ENCODE measurements at places on chromosomes 2 and 18. TPM values are rescaled to one million over a fixed set of nuclear protein-coding genes. Genes with fewer than 3 reads are reported as not detected.

DNA sequence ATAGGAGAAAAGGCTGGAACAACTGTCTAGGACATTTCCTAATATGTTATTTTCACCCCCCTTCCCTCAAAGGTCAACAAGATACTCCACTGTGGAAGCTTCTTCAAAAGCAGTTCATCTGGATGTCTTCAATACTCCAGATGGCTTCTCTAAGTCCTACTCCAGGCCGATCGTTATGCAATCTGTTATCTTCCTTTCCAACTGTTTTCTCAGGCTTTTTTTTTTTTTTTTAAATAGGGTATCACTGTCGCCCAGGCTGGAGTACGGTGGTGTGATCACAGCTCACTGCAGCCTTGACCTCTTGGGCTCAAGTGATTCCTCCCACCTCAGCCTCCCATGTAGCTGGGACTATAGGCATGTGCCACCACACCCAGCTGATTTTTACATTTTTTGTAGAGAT lies 26.3 kb downstream of the ATP8B1 start:
- H3K27ac ChIP-seq, result peak overlapping the region; percentile 47
- H3K4me1 ChIP-seq, result peaks cover 68% of the 10 kb centered on the region
- no peak for DNase-seq

Gene SERPINB12
- total RNA-seq, result not detected

GRCh38 chr2:13193900-13194299 lies 477.2 kb downstream of the TRIB2 start:
- DNase-seq, result no peak
- H3K27me3 ChIP-seq, result no peaks in the 10 kb centered on the region
- H3K36me3 ChIP-seq, result no peaks in the 10 kb centered on the region
- H3K27ac ChIP-seq, result no peak overlapping the region

Gene PARD3B
- total RNA-seq, result 43.4 TPM

DNA sequence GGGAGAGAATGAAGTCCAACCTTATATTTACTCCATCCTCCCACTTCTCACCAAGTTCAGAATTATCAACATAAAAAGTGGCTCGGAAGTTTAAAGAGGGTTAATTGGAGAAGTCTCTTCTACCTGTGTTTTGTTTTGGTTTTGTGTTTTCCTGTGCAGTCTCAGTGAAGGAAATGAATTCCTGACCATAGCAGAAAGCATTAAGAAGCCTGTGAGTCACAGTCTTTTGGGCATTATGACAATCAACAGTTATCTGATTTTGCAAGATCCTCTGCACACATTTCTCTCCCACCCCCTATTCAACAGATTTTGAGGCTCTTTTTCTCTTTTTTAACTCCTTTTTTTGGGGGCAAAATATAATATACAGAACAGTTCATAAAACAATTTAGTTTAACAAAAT lies 8.6 kb upstream of the RPL37A start:
- no peak for DNase-seq
- no peaks in the 10 kb centered on the region for H3K36me3 ChIP-seq
- no peak overlapping the region for H3K27ac ChIP-seq
- H3K4me3 ChIP-seq, result no peak overlapping the region
- peaks cover 13% of the 10 kb centered on the region for H3K4me1 ChIP-seq
- H3K27me3 ChIP-seq, result no peaks in the 10 kb centered on the region

- no peak for DNase-seq
- H3K4me3 ChIP-seq, result no peak overlapping the region
- H3K27me3 ChIP-seq, result no peaks in the 10 kb centered on the region
- no peaks in the 10 kb centered on the region for H3K36me3 ChIP-seq
These were observed 101.7 kb upstream of the LGALSL start for GRCh38 chr2:64352292-64352691.

Gene CNRIP1
- total RNA-seq, result 2.5 TPM

DNA sequence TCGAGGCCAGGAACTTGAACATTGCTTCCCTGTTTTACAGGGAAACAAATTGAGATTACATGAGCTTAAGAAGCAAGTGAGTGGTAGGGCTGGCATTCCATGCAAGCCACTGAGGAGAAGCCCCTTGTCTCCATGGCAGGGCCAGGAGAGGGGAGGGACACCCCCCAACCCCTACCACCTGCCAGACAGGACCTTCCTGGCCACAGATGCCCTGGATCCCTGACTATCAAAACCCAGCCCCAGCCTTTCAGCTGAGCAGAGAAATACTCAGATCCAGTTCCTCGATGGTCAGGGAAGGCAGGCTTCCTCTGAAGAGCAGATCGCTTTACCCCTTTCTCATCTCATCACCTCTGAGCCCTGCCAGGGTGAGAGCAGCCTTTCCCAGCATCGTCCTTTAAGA lies 53.8 kb upstream of the ALPP start:
- no peak for DNase-seq
- peaks cover 22% of the 10 kb centered on the region for H3K4me1 ChIP-seq
- peak overlapping the region; percentile 82 for H3K27ac ChIP-seq
- H3K36me3 ChIP-seq, result no peaks in the 10 kb centered on the region
- no peak overlapping the region for H3K4me3 ChIP-seq
- no peaks in the 10 kb centered on the region for H3K27me3 ChIP-seq

Gene CDH19
- 0.78 TPM for total RNA-seq

DNA sequence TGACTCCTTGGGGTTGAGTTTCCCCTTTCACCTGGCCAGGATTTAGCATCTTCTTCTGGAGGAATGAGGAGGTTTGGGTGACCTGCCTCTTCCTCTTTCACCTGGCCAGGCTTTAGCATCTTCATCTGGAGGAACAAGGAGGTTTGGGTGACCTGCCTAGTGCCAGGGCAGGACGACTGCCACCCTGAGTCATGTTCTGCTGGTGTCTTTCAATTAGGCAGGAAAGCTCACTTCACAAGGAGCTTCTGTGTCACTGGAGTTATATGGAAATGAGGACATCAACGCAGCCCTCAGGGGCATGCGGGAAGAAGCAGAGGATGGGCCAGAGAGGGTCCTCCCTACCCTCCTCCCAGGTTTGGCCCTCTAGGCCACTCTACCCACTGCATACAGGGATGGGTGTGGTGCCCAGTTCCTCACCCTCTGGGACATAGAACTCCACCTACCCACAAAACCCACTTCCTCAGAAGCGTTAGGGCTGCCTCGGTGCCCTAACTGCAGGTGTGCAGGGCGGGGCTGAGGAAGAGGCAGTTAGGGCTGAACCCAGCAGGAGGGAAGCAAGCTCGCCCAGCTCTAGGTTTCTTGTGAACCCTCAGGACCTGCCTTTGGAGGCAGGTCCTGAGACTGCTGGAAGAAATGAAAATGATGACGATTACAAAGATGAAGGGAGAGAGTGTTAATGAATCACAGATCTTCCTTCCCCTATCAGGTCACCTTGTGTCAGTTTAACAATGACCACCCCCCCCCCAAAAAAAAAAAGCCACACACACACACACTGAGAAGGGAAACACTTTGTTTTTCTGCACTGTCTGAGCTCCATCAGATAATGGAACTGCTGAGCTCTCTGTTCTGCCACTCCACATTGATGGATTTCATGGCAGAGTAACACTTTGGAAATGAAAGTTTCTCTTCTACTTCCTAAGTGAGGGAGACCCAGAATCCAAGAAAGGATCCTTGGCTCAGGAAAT lies 71.0 kb downstream of the ARL4C start:
- H3K4me1 ChIP-seq, result peaks cover 12% of the 10 kb centered on the region
- peak; percentile 15 for DNase-seq
- H3K4me3 ChIP-seq, result no peak overlapping the region
- H3K27me3 ChIP-seq, result no peaks in the 10 kb centered on the region
- H3K36me3 ChIP-seq, result no peaks in the 10 kb centered on the region

Gene UGT1A3
- total RNA-seq, result not detected

Measured in thyroid gland (tissue), 4 donors.